NCI-H187 treated with DMSO at 0.1 percent for 48 hours (cell line): ENCODE measurements at places on chromosomes 16 and 17.

GRCh38 chr17:36000732-36001109 lies 632 bp downstream of the CCL15 start:
- no peak for DNase-seq

- DNase-seq, result no peak
Observed at GRCh38 chr17:1532836-1533602, 16.6 kb upstream of the INPP5K start.

DNA sequence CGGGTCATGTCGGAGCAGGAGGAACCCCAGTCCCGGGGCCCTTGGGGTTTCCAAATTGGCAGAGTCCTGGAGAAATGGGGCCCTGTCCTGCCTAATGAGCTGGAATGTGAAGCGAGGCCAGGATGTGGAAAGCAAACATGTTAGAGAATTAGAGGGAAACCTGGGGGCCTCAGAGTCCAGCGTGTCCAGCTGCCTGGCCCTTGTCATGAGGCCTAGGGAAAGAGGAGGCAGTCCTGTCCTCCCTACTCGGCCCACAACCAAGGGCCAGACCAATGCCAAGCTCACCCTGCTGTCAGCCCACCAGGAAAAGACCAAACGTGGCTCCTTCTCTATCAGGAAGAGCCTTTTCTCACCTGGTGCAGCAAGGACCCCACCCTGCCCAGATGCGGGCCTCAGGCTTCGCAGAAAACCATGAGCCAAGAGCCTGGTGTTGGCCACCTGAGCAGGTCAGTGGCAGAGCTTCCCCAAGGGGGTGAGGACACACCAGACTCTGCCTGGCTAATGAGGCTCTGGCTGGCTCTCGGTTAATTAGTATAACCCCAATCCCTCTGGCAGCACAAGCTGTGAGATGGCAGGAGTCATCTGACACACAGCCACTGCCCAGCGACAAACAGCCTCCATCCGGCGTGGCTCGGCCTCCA lies 10.1 kb downstream of the TEKT5 start:
- DNase-seq, result no peak

DNA sequence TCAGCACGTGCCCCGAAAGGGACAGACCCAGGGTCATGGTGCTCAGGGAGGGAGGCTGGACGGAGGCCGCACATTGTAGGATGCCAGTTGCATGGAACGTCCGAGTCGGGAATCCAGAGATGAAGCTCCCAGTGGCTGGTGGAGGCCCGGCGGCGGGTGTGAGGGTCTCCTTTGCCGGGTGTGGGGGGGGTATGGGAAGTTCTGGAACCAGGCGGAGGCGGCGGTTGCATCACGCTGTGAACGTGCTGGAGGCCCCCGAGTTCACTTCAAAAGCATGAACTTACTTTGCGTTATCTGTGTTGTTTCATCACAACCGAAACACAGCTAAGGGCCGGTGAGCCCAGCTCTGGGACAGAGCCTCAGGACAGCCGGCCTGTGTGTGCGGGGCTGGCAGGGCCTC lies 73.4 kb upstream of the GNG13 start:
- no peak for DNase-seq

DNA sequence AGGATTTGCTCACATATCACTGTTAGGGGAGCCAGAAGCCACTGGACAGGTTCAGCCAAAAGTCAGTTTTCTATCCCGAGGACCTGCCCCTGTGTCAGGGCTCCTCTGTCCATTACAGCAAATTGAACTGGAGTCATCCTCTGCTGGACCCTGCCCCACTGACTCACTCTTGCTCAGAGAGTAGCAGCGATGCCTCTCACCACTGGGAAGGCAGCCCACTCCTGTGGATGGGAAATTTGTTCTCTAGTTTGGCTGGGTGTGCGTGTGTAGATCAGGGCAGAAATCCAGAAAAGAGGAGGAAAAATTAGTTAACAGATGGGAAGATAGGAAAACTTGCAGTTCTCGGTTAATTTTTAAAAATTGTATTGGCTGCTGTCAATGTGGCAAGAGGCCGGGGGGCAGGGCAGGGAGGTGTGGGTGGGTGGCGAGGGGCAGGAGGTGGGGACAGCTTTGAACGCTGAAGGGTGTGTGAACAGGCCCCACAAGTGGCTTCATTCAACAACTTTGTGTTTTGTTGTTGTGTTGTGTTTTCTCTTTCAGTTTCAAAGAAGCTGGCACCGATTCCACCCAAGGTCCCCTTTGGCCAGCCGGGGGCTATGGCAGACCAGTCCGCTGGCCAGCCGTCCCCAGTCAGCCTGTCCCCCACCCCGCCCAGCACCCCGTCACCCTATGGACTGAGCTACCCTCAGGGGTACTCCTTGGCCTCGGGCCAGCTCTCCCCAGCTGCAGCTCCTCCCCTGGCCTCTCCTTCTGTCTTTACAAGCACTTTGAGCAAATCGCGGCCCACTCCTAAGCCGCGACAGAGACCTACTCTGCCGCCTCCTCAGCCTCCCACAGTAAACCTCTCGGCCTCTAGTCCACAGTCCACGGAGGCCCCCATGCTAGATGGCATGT lies 33.6 kb downstream of the ELAC2 start:
- DNase-seq, result no peak

- no peak for DNase-seq
Observed at GRCh38 chr16:49675413-49675812, 180.5 kb downstream of the ZNF423 start.

DNA sequence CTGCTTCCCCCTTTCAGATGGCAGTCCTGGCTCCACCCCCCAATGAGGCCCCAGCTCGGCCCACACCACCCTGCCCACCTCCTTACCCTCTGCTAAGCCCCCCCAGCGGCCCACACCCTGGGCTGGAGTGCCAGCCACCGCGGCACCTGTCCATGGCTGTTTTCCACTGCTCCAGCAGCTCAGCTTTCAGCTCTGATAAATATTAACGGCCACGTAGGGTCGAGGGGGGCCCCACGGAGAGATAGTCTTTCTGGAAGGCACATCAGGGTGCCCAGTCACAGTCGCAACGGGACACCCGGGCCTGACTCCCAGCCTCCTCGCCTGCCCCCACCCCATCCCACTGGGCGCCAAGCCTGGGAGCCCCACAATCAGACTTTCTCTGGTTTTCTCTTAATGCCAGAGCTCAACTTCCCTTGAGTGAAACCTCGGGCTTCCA lies 46.5 kb upstream of the CIBAR2 start:
- DNase-seq, result no peak

GRCh38 chr16:71412270-71413160 lies 29.3 kb downstream of the TLE7 start:
- DNase-seq, result no peak

GRCh38 chr16:15482068-15482747 lies 47.8 kb downstream of the BMERB1 start:
- no peak for DNase-seq

DNA sequence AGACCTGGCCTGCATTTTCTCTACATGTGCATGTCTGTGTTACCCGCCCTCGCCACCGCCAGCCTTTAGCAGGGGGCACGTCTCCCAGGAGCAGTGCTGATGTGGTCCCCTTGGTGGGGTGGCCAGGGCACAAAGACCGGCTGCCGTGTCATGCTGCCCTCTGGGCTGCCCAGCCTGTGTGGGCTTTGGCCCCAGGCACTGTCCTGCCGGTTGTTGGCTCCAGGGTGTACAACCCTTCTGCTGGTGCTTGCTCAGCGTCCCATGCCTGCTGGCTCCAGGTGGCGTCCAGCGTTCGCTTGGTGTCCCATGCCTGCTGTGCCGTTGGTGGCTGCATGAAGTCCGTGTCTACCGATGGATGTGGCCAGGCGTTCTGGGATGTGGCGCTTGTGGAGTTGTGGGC lies 4.1 kb downstream of the BAIAP2 start:
- no peak for DNase-seq

DNA sequence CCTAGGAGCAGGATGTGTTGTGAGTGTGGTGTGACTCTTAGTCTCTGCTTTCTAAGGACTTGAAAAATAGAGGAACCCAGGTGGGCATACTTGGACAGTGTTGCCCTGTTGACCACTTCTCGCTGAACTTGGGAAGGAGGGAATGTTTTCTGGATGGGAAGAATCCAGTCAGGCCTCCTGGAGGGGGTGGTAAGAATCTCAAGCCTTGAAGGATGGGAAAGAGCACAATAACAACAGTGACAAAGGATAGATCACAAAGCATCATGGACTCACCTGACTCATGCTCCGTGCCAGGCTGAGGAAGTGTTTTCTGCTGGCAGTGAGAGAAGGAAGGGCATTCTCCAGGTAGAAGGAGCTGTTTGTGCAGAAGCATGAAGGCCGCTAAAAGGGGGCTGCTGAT lies 8.4 kb downstream of the KAT8 start:
- DNase-seq, result no peak

GRCh38 chr16:48126801-48127644 lies 28.8 kb downstream of the ABCC12 start:
- peak; percentile 62 for DNase-seq

DNA sequence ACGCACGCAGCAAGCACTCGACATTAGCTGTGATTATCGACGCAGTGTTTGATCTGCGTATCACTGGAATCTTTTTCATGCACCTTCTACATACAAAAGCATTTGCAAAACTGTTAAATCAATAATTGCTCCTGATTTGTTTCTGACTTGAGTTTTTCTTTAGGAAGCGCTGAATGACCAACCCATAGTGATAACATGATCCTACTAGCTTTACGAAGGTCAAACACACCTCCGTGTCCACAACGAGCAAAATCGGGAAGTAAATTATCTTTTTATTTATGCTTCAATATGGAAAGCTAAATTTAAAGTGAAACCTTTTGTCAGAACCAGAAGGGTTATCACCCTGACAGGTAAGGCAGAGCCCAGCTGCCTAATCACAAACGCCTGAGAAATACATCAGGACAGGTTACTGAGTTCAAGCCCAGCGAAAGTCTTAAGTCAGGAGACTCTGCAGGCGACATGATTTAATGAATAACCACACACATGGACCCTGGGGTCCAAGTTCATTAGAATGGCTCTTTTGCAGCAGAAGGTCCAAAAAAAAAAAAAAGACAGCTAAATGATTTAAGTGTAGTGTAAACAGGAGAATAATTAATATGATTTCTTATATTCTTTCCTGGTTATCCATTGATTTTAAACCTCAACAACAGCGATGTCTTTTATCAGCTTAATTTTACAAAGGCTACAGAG lies 104.2 kb downstream of the ADCY9 start:
- no peak for DNase-seq

DNA sequence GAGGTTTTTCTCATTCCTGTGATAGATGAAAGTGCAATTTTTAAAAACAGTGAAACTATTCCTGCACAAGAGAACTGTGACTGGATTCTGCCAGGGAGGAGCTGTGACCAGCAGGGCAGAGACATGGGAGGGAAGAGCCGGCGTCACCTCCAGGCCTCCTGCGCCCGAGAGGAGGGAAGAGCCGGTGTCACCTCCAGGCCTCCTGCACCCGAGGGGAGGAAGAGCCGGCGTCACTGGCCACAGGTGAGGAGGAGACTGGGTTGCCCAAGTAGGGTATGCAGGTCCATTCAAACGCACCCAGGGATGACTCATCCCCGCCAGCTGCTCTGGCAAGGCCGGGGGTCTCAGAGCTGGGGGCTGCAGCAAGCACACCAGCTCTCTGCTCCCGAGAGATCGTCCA lies 56.7 kb downstream of the METRNL start:
- no peak for DNase-seq

GRCh38 chr16:88983771-88984687 lies 7.0 kb upstream of the CBFA2T3 start:
- no peak for DNase-seq

DNA sequence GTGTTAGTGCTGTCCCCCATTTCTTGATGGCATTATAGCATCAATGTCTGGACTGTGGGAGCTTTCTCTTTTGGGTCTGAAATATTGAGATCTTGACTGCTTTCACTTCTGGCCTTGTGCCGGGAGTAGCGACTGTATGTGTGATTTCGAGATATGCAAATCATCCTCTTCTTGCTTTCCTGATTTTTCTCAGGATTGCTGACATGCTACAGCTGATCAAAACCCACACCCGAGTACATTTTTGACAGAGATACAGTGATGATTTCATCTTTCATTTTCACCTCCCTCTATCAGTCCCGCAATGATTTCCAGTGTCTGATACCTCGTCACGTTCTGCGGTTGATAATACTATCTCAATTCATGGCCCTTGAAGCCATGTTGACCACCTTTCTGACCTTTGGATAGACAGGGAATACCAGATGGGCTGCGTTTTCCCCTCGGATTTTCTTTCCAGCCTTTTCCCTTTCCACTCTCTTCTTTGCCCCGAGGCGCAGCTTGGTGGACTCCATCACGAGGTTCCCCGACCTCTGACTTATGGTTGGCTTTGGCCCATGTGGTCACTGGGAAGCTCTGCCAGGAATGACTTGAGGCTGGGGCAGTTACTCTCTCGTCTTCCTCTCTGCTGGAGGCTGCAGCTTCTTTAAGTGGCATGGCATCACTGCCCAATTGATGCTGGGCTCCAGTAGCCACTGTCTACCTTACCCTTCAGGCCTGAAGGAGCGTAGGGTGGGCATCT lies 184.4 kb downstream of the SNX29 start:
- no peak for DNase-seq

DNA sequence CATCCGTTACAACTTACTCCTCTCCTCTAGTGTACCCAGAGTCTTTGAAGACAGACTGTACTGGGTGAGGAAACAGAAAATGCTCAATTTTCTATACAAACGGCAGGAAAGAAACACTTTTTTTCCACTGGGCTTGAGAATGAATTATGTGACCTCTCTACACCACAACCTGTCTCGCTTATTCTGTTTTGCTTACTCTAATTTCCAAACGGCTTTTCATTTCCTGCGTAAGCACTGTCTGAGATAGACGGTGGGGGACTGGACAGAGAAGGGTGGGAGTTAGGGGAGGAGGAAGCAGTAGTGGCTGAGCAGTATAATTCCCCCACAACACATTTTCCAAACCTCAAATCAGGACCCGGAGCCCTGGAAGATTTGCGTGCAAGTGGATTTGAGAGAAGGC lies 191.4 kb upstream of the SDK2 start:
- DNase-seq, result no peak

- no peak for DNase-seq
Observed at GRCh38 chr16:556474-557173, 3.6 kb upstream of the PRR35 start.

GRCh38 chr16:2487903-2488531 lies 13.1 kb downstream of the TBC1D24 start:
- no peak for DNase-seq

GRCh38 chr16:8721336-8722024 lies 47.1 kb downstream of the ABAT start:
- DNase-seq, result no peak

- DNase-seq, result no peak
Observed at GRCh38 chr17:83025636-83026280, 53.7 kb upstream of the METRNL start.

- DNase-seq, result no peak
Observed at GRCh38 chr17:1108765-1109605, 70.8 kb downstream of the ABR start.

- no peak for DNase-seq
Observed at GRCh38 chr17:3610523-3610922, 1.3 kb upstream of the TRPV1 start.

DNA sequence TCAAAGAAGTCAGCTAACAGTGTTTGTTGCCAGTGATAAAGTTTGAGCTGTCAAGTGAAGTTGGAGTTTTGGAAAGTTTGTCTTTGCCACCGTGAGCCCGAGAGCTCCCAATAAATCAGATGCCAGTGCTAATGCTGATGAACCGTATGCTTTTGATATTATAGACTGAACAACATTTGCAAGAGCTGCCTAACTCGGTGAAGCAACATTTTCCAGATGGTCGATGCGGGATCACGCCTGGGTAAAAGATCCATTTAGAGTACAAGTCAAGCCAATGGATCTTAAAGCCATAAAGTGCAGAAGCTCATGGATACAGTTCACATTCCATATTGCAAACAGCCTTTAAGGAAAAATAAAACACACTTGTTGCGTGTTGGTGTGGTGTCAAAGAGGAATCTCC lies 9.6 kb downstream of the BANP start:
- DNase-seq, result no peak
